DMS53 (cell line): ENCODE measurements at places on chromosomes 3 and 15.

DNA sequence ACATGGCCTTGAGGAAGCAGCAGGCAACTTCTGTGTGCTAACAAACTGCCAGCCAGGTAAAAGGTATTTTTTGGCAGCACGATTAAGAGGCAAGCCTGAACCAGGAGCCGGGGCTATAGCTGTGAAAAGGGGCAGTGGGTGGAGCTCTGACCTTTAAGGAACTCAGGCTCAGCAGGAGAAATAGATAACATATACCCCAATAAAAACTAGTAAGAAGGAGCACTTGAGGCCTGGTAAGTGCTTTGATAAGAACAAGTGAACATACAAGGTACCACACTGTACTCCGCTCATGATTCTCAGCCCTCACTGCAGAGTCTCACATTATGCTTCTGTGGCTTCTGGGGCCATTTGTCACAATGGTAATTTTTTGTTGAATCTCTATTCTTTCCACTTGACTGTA lies 5.4 kb downstream of the FYCO1 start:
- no peak for DNase-seq

- no peak for DNase-seq
Measured at GRCh38 chr3:2484162-2485026, 385.7 kb downstream of the CNTN4 start.

DNA sequence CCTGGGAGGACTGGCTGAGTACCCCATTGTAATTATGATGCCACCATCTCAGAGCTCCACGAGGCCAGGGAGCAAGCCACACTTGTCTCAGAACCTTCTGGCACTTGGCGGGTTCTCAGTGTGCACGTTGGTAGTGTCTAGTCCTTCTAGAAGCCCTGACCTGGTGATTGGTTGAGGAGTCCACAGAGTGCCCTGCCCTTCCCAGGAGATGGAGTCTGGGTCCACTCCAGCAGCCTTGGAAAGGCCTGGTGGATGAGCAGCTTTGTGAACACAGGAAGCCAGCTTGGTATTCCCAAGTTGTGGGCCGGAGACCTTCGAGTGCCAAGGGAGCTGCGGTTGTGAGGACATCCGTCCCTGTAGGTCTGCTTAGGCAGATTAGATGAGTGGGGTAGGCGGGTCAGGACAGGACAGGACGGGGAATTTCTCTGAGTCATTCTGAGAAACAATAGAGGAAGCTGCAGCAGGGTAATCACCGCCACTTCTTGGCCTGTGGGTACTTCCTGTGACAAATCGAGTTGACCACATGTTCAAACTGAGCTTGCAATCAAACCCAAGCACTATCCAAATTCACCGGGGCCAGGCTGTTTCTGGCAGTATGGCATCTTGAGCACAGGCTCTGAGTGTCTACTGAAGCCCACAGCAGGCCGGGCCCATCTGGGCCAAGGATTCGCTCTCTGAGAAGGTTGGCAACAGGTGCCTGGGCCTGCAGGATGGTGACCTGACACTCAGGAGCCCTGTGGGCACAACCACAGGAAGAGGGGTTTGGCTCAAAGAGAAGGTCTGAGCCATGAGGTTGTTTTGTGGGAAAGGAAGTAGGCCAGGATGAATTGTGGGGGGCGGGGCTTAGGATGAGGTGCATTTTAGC lies 71.5 kb upstream of the PLXNA1 start:
- DNase-seq = peak; percentile 84

GRCh38 chr3:55750525-55750924 lies 263.4 kb upstream of the WNT5A start:
- DNase-seq = no peak

- DNase-seq = no peak
Measured at GRCh38 chr15:27903405-27903804, 195.7 kb downstream of the OCA2 start.

DNA sequence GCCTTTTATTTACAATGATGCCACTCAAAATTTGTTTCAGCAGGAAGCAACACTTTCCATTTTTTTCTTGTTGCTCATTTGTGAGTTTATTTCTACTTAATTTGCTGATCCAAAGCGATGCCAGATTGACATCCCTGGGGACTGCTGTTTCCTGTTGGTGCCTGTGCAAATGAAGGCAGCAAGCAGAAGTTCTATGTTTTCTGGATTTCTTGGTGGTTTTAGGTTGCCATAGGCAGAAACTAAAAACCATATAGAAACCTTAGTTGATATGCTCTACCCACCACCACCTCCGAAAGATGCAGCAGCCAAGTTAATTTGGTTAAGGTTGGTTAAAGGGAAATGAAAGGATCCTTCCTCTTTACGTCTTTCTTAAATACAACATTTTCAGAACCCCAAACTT lies 356.2 kb downstream of the RBMS3 start:
- DNase-seq = no peak

- DNase-seq = peak; percentile 78
Measured at GRCh38 chr3:181176601-181177000, 187.1 kb upstream of the DNAJC19 start.

DNA sequence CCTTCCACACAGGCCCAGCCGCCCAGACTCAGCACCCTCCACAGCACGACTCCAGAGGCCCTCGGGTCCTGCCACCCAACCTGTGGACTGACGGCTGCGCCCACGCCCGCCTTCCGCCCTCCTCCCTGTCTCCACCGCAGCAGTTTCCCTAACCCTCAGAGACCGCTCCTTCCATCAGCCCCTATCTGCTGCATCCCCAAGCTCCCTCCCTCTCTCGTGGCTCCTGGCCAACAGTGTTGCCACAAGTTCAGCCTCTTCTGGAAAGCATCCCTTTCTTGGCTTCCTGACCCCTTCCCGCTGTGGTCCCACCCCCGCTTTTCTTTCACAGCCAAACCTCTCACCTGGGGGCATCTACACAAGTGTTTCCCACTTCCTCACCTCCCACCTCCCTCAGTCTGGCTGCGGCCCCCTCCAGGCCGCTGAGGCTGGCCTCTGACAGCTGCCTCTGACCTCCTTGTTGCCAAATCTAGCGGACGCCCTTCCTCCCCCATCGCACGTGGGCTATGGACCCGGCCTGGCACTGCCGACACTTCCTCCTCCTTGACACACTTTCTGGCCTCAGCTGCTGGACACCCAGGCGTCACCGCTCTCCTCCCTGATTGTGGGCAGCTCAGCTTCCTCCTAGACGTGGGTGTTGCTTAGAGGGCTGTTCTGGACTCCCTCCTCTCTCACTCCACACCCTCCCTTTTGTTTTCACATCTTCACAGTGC lies 168.8 kb upstream of the TLE3 start:
- no peak for DNase-seq

- no peak for DNase-seq
Measured at GRCh38 chr15:97955035-97955434, 5.5 kb upstream of the ARRDC4 start.

- DNase-seq = peak; percentile 25
Measured at GRCh38 chr15:85318048-85318731, 62.2 kb upstream of the AKAP13 start.

- DNase-seq = peak; percentile 75
Measured at GRCh38 chr3:59605318-59605717, 555.5 kb upstream of the CFAP20DC start.

DNA sequence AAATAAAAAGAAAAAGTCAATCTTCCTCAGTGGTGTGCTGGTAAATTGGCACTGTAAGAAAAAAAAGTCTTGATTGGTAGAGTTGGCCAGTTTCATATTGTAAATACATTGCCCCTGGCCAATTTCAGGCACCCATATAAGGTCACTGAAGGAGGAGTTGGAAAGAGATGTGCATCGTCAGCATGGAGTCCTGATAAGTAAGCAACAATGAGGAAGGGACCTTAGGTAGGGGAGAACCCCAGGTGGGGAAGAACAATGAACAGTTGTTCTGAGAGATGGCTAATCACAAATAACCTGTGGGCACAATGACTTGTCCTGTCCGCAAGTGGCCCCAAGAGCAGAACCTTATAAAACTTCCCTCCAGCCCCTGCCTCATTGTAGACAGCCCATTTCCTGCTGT lies 8.6 kb upstream of the CYP8B1 start:
- DNase-seq = no peak

DNA sequence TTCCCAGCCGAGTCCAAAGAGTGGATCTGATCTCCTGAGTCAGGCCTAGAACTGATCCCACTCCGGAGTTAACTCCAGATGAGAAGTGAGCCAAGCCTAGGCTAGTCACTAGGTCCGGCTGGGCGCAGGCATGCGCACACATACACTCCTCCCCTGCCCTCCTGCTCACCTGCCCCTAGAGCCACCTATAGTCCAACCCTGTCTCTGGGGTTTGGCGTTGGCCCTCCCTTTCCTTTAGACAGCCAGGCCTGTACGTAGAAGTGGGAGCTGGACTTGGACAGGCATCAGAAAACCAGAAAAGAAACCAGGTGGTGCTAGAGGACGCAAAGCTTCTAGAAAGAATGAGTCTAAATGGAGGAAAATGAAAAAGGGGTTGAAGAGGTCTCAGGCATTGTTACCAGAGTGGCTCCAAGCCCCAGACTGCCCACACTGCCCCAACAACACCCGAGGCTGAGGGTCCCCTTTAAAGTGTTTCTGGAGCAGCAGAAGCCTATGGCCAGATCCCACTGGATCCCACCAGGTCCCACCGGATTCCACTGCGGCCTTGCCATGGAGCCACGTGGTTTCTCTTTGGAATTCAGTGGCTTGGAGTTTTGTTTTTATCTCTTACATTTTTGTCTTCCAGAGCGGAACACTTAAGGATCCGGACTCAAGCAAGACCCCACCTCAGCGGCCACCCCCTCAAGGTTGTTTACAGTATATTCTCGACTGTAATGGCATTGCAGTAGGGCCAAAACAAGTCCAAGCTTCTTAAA lies 24.2 kb upstream of the TIMP4 start:
- DNase-seq = no peak

DNA sequence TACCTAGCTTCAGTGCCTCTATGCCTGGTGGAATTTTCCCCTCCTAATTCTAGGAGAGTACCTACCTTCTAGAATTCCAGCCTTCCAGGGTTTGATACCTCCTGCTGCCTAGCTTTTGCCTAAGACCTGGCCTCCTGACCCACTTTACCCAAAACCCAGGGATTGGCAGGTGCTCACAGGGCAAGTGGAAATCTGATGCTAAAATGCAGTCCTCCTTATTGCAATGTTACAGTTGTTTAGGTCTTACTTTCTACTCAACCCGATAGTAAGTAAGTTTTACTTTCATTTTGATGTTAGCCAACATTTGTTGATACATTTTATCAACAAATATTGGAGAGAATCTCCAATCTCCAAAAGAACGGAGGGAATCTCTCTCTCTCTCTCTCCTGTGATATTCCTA lies 275.9 kb downstream of the DOCK3 start:
- no peak for DNase-seq

- peak; percentile 1 for DNase-seq
Measured at GRCh38 chr3:10772271-10773161, 43.5 kb upstream of the SLC6A11 start.

DNA sequence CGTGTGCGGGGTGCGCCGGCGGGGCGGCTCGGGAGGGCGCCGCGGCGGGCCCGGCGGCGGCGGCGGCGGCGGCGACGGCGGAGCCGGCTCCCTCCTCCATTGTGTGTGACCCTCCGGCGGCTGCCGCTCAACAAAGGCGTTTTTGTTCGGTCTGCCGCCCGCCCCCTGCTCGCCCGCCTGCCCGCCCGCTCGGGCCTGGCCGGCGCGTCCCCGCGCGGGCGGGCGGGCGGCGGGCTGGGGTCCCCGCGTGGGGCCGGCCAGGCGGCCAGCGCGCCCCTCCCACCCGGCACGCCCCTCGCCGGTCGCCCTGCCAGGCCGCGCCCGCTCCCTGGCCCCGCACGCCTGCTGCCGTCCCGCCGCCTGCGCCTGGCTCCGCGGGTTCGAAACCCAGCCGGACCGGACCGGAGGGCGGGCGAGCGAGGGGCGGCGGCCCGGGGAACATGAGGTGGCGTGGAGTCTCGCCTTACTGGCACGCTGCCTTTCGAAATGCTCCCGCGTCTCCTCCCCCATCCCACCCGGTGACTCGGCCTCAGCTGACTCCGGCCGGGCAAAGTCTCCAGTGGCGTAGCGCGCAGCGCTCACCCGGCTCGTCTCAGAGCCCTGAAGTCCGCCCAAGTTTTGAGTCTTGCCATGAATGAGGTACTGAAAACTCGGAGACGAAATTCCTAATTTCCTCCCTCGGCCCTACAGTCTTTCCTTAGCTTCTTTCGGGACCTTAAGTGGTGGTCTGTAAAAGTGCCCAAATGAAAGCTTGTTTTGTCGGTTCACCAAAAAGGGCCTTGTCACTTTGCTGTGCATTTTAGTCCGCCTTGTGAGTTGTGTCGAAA lies 588 bp downstream of the MAPK6 start:
- DNase-seq = peak; percentile 83

GRCh38 chr3:26768068-26768651 lies 145.6 kb downstream of the LRRC3B start:
- DNase-seq = no peak

GRCh38 chr3:134330883-134331810 lies 43.1 kb downstream of the AMOTL2 start:
- DNase-seq = no peak

DNA sequence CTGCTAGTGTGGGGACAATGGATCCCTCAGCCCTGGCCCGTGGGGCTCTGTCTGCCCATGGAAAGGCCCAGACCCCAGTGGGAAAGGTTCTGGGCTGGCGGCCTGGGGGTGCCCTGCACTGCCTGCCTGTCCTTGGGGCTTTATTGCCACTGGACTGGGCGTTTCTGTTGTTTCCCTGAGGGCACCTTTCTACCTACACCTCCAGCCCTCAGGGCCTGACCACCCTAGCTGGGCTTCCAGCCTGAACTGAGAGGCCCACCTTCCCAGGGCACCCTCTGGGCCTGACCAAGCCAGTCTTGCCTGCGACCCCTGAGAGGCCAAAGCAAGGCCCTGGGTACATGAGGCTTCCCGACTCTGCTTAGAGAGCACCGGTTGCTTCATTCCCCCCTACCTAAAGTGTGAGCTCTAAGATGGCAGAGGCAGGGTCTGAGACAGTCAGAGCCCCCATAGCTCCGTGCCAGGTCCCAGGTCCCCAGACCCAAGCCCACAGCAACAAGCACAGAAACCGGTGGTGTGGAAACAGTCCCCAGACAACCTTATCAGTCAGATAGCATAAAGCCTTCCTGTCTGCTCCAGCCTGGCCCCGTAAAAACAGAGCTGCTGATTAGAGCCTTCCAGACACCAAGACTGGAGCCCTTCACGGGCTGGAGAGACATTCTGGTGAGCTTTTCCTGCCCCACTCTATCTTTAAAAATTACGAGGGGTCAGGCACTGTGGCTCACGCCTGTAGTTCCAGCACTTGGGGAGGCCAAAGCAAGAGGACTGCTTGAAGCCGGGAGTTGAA lies 102.8 kb downstream of the CHSY1 start:
- DNase-seq = no peak

DNA sequence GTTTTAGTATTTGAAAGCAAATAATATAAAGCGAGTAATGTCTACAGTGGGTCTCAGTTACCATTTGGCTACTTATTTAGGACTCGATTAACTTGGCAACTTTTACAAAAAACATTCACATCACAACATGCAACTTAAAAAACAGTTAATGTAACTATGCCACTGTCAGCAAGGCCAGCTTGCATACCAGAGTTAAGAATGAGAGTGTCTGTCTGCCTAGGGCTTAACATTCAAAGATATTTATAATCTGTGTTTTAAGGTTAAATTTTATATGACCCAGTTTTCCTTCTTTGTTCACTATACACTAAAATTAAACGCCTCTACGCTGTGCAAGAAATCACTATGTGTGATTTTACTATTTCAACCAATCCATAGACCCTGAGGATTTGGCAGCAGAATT lies 5.2 kb upstream of the CDAN1 start:
- no peak for DNase-seq

- DNase-seq = no peak
Measured at GRCh38 chr3:12771236-12771635, 12.2 kb upstream of the TMEM40 start.

GRCh38 chr15:77219841-77220240 lies 148.9 kb upstream of the TSPAN3 start:
- no peak for DNase-seq
